Germinal center (tissue), 1 donor: ENCODE measurements at places on chromosomes 2 and 18.

DNA sequence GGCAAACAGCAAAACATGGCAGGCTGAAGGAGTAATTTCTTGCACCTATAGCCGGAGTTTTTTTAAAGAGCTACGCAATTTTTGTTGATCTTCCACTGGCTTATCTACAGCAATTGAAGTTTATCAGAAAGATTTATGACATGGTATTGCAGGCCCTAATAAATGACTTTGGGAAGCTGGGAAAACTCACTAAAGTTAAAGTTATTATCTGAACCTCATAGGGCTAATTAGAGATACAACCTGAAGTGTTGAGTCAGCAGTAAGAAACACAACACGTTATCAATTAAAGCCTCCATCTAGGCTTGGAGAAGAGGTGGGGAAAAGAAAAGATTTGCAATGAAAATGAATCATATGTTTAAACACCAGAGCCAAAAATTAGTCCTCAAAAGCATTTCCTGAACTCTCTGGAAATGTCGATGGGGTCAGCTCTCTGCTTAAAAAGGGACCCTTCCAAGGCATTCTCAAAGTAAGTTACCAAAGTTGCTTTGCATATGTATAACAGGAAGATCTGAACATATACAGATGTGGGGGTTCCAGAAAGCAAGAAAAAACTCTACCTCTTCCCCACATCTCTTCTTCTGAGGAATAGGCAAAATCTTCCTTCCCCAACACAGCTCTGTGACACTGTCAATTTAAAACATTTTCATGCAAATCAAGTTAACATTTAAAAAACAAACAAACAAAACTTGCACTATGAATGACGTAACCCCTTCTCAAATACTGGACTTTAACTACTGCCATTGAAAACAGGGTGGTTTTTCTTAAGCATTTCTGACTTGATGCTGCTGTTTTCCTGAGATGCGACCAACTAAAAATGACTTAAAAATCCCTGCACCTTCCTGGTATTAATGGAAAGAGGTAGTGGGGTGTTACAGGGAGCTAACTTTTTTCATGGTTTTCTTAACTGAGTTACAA, 915.6 kb downstream of the NRXN1 start:
- no peak for DNase-seq

DNA sequence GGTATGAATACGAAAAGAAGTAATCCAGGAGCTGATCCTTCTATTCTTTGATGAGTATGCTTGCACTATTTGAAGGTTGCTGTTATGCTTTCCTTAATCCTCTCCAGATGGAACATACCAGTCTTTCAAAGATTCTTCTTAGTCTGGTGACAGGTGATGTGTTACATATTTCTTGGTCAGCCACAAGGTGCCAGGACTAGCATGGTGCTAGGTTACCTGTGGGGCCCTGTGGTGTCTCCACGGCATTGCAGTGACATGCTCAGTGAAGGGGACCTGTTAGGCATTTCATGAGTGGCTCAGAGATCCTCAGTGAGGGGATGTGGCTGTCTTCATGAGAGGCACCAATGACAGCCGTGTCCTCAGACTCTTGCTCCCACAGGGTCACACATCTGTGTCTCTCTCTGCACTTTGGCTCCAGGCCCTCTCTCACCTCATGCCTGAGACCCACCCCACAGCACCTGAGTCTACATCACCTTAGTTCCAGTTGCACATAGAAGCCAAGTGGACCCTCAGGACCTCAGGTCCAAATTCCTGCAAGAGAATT, 13.1 kb upstream of the RAB31 start:
- no peak for DNase-seq

DNA sequence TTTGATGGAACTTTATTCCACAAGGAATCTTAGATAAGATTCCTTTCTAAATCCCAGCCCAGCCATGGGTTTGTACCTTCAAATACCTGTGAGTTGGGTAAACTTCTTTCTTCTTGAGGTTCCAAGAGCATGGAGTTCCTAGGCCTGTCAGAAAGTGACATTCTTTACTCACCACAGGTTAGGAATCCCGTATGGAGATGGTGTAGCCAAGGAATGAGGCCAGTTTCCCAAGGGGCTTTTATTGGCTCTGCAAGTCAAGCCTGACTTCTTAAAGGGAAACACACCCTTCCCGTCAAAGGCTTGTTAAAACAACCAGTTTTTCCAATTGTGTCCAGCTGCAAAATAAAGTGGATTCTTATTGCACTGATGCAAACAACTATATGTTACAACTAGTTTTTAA, 45.8 kb downstream of the STK17B start:
- no peak for DNase-seq

DNA sequence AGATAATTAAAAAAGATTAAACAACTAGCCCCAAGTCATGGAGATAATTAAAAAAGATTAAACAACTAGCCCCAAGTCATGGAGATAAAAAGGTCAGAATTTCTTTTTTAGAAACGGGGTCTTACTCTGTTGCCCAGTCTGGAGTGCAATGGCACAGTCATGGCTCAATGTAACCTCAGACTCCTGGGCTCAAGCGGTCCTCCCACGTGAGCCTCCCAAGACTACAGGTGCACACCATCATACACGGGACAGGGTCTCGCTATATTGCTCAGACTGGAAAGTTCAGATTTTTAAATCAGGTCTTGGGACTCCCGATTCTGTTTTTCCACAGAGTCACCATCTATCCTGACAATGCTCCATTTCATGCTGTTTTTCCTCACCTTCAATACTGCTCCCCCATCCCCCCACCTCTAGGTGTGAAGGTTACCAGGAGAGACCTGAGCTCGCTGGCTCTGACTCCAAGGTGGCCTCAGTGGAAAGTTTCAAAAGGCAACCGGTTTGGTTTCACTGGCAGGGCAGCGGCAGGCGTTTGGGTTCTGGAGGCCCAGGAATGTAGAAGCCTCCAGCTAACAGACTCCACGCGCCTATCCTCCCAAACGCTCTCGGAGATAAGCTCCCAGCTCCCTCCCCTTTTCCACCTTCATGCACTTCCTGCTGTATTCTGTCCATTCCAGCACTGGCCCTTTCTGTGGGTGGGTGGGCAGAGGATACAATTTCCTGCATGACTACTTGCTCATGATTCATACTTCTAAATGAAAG, 2.9 kb upstream of the SEMA4C start:
- DNase-seq, result no peak

DNA sequence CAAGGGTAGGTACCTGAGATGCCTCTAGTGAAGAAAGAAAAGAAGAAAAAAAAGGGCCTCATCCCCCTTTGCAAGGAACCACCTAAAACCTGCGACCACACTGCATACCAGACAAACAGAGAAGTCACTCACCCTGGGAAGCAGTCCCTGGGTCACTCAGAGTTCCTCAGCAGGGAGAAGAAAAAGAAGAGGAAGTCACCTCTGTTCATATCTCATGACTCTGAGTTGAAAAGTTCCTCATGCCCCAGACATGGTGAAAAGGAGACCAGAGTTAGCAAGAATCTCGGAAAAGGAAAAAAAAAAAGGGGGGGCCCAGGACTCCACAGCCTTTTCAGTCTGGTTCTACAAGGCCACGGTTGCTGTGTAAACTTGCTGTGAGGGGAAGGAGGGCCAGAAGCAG, 478.4 kb upstream of the NRXN1 start:
- DNase-seq, result no peak
